ENCODE measurements at places on chromosomes 3 and 15. TPM values are rescaled to one million over a fixed set of nuclear protein-coding genes. Genes with fewer than 3 reads are reported as not detected.

The TTC21A gene
- total RNA-seq, result 1.2 TPM

The CORO2B gene
- not detected for total RNA-seq

The GOLGA6A gene
- total RNA-seq, result not detected

The ITIH1 gene
- total RNA-seq, result not detected

The CGNL1 gene
- 0.98 TPM for total RNA-seq

The EFCAB12 gene
- not detected for total RNA-seq

The VEPH1 gene
- not detected for total RNA-seq

The ZNF662 gene
- not detected for total RNA-seq

The CCNB2 gene
- total RNA-seq, result 81.1 TPM

The INAFM2 gene
- 16.6 TPM for total RNA-seq

The HTR3E gene
- total RNA-seq, result not detected

The CCR9 gene
- not detected for total RNA-seq

The CHRNA3 gene
- not detected for total RNA-seq

The FBXW12 gene
- total RNA-seq, result not detected

- DNase-seq, result no peak
Measured at GRCh38 chr3:42441791-42442190, 31.4 kb upstream of the LYZL4 start.

- no peak for DNase-seq
Measured at GRCh38 chr3:46027736-46028397, 584 bp upstream of the XCR1 start.

GRCh38 chr3:95939235-95939809, 875.1 kb upstream of the EPHA6 start:
- no peak for DNase-seq

DNA sequence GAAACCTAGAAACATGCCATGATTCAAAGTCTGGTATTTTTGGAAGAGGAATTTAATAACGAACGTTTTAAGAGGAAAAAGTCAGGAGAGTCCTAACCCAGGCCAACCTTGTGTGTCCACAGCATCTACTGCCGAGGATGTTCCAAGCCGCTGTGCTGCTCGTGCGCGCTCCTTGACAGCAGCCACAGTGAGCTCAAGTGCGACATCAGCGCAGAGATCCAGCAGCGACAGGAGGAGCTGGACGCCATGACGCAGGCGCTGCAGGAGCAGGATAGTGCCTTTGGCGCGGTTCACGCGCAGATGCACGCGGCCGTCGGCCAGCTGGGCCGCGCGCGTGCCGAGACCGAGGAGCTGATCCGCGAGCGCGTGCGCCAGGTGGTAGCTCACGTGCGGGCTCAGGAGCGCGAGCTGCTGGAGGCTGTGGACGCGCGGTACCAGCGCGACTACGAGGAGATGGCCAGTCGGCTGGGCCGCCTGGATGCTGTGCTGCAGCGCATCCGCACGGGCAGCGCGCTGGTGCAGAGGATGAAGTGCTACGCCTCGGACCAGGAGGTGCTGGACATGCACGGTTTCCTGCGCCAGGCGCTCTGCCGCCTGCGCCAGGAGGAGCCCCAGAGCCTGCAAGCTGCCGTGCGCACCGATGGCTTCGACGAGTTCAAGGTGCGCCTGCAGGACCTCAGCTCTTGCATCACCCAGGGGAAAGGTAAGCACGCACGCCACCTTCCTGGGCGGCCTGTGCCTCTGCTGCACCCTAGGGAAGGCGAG, 28.4 kb downstream of the PML start:
- DNase-seq, result no peak

DNA sequence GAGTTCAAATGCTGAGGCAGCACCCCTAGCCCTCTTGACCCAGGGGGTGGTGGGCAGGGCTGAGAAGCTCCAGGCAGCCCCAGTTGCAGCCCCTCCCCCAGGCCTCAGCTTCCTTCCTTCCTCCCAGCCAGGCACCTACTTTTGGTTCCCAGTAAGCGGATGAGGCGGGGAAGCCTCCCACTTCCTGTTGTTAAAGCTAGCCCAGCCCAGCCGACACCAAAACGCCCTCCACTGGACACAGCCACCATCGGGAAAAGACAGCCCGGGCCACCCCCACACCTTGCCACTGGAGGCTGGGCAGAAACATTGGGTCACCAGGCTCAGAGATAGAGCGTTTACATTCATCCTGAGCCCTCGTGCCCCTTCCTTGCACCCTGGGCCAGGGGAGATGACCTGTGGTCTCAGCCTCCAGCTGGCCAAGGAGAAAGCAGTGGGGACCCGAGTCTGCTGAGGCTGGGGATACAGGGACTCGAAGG, 3.5 kb downstream of the DUSP7 start:
- peak; percentile 51 for DNase-seq

GRCh38 chr15:49415149-49415548, 7.9 kb upstream of the FGF7 start:
- DNase-seq, result no peak

DNA sequence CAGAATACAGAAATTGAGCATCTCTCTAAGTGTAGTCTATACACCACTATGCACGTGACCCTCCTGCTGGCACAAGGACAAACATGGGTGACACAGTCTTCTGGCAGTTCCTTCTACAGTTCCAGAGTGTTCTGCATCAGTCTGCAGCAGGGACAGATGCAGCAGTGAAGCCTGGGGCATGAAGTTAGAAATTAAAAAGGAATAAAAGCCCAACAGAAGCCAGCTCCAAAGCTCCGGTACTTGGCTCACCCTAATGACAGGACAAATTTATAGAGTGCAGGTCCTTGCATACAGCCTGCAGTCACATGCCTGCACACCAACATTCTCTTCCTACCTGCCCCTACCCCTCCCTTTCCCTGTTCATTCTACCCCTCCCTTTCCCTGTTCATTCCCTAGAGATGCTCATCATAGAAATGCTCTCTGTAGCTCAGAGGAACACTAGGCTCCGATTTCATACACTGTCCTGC, 15.0 kb downstream of the UACA start:
- no peak for DNase-seq

GRCh38 chr15:83516935-83517334, 69.8 kb downstream of the SH3GL3 start:
- no peak for DNase-seq

DNA sequence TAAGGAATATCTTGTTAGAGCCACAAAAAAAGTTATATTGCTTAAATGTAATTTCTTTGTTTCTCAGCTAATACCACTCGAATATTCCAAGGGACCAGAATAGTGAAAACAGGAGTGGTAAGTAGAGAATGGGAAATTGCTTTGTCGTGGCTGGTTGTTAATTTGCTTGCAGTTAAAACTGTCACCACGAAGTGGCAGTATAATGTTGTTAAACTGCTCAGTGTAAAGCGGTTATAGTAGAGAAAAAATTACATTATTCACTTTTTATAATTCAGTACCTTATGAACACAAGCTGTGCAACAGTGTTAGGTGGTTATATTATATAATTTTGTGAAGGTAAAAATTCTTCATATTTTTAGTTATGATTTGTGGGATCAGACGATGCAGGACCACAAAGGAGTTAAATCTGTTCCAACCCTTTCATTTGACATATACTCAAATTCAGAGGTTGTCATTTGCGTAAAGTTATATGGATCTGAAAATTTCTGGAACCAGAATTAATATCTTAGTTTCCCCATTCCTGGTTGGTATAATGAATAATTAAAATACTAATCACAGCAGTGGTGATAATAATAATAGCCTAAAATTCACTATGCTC, 171.8 kb downstream of the FEZF2 start:
- DNase-seq, result peak; percentile 25

DNA sequence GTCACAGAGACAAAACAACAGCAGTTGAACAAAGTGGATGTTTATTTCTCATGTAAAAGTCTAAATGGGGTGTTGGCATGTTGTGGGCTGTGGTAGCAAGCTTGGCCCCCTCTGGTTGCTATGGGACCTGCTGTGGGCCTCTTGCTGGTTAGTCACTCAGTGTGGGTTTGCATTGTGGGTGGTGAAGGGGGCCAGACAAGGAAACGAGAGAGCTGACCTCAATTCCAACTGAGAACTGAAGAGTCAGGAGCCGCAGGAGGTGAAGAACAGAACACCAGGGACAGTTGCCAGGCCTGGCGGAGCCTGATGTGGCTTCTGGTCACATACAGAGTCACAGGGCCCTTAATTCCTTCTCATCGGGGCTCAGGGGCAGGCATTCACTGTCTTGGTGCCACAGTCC, 1.9 kb upstream of the ADPGK start:
- DNase-seq, result no peak

DNA sequence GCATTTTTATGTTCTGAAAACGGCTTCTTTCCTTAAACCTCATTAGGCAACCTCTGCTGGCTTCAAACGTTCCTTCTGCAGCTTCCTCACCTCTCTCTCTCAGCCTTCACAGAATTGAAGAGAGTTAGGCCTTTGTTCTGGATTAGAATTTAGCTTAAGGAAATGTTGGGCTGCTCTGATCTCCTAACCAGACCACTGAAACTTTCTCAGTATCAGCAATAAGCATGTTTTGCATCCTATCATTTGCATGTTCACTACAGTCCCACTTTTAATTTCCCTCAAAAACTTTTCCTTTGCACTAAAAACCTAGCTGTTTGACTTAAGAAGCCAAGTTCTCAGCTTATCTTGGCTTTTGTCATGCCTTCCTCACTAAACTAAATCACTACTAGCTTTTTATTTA, 49.5 kb downstream of the SMARCC1 start:
- DNase-seq, result no peak

DNA sequence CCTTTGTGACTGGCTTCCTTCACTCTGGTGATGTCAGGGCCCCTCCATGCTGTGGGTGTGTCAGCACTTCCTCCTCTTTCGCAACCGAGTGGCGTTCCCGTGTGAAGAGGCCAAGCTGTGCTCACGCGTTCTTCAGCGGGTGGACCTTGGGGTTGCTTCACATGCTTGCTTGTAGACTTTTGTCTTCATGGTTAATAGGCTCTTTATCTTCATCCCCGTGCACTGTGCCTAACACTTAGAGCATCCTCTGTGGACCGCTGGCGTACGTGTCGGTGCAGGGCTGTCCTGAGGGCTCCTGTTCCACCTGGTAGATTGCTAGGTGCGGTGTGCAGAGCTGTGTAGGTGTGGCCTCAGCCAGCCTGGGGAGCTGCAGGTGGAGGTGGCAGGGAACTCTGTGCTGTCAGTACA, 182.3 kb downstream of the OR4M2 start:
- DNase-seq, result peak; percentile 100

DNA sequence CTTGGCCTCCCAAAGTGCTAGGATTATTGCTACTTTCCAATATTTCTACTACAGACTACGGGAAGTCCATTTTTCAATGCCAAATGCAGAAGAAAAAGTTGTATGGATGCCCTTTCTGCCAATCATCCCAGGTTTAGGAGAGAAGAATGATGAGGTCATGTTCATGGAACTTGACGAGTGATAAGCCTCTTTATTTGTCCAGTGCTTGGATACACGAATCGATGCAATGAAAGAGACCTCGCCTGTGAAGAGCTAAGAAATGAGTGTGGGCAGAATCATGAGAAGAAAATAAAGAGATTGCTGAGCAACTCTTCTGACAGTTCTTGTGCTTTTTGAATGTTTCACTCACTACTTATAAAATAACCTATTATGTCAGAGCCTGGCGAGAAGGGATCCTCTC, 996 bp upstream of the SLC28A1 start:
- no peak for DNase-seq

GRCh38 chr3:134922101-134922500, 127.0 kb downstream of the EPHB1 start:
- DNase-seq, result no peak

DNA sequence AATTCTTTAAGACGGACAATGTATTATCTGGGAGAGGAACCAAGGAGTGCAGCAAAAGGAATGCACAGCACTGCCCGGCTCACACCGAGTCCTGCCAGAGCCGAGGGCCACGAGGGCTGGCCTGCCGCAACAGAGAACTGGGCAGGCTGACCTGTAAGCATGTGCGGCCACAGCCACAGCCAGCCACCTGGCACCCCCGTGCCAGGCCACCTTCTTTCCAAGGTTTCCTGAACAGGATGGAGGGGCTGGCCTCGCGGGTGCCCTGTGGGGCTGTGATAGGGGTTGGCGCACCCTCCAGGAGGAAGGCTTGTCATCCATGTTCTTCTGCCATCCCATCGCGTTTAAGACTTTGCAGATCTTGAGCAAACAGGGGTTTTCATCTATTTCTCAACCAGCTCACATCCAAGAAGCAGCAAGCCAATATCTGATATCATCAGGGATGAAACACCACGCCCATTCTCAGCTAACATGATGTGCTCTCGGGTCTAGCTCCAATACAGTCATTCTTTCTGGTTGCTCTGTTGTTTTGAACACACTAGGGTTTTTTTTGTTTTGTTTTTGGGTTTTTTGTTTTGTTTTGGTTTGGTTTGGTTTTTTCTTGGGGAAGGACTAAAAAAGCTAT, 10.2 kb downstream of the CA12 start:
- DNase-seq, result no peak

- DNase-seq, result no peak
Measured at GRCh38 chr15:84006421-84006820, 229.2 kb upstream of the GOLGA6L4 start.

DNA sequence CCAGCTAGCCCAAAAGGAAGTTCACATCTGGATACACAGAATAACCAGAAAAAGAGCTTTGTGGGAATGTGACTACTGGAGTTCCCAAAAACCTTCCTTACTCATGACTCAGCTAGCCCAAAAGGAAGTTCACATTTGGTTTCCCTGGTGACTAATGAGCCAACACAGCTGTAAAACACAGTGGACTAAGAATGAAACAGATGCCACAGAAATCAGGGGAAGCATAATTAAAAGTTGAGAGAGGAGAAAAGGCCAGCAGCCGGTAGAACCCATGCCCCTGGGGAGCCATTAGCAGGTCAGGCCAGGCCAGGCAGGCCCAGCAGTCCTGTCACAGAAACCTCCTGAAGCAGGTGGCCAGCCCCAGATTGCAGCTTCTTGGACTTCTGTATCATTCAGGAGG, 130.3 kb downstream of the GHSR start:
- no peak for DNase-seq

DNA sequence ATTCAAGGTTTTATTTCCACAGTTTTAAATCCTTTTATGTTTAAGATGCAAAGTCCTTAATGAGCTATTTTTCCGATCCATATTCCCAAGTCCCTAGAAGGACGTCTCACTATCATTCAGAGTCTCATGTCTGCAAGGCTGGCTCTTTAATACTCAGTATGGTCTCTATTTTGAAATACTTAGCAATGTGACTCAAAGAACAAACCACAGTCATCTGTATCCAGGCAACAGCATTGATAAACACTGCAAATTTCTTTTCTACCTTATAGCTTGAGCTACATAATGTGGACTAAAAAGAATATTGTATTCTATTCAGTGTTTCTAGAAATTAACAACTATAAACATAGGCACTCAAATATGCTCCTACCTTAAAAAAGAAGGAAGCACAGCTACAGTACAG, 588.3 kb upstream of the NAALADL2 start:
- DNase-seq, result no peak

GRCh38 chr3:148528024-148528423, 169.7 kb upstream of the AGTR1 start:
- DNase-seq, result no peak
